ENCODE measurements at places on chromosomes 2 and 18.

GRCh38 chr18:60549338-60549960 lies 176.9 kb upstream of the MC4R start:
- no peak for DNase-seq

DNA sequence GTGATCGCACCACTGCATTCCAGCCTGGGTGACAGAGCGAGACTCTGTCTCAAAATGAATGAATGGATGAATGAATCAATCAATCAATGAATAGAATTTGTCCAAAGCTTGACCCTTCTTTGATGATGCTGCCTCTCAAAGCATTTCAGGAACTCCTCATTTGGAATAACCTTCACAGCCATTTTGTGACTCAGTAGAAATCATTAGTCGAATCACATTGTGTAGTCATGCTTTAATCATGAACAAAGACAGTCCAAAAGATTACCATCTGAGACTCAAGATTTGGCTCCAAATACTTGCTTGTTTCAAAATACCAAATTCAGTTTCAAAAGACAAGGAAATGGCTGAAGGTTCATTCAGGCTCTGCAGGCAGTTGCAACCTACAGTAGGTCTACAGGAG lies 83.1 kb downstream of the VWA3B start:
- DNase-seq: no peak

DNA sequence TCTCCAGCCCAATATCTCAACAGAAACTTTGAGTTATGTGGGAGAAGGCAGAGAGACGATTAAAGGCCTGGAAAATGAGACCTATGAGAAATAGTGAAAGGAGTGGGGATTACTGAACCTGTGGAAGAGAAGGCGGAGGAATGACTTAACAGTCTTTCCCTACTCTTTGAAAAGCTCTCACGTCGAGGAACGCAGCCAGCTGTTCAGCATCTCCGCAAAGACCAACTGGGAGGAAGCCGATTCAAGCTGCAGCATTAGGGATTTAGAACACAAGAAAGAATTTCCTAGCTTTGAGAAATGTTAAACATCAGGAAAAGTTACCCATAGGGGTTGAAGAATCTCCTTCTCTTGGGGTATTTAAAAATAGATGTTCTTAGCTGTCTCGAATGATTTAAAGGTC lies 233.2 kb upstream of the PARD3B start:
- DNase-seq: no peak

DNA sequence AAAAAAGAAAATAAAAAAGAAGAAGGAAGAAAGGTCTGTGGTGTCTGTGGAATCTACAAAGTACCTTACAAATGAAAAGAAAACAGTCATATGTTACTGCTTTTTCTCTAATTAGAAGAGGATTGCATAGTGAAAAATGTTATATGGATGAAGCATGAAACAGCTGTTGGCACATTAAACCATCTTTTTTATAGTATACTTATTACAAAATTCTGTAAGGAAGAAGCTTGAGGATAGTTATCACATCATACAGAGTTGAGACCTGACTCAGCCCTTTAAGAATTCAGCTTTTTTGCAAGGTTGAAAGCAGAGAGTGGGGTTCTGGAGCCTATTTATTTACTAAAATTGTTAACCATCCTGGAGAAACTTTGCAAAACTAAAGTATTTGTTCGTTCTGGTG lies 222.7 kb downstream of the PHLPP1 start:
- no peak for DNase-seq

GRCh38 chr2:78979380-78980151 lies 45.9 kb upstream of the REG3G start:
- no peak for DNase-seq

DNA sequence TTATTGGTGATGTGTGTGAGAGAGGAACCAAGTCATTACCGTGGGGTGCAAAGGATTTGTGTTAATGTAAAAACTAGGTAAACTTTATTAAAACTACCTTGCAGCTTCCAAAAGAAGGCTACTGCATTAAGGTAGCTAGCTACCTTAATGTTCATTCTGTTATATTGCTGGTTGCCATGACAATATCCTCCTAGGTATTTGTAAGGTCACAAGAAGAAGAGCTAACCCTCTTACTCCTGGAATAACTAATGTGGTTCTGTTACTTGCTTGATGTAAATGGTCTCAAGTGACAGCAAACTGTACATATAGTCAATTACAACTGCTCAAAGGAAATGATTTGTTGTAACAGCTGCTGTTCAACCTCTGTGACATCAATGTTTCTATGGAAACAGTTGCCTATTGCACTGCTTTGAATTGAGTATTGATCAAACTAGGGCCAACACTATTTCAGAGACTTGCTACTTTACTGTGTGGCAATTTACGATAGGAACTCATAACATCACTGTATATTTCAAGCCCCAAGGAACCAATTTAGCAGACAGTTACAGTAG lies 319.8 kb upstream of the HNRNPA3 start:
- DNase-seq: no peak

DNA sequence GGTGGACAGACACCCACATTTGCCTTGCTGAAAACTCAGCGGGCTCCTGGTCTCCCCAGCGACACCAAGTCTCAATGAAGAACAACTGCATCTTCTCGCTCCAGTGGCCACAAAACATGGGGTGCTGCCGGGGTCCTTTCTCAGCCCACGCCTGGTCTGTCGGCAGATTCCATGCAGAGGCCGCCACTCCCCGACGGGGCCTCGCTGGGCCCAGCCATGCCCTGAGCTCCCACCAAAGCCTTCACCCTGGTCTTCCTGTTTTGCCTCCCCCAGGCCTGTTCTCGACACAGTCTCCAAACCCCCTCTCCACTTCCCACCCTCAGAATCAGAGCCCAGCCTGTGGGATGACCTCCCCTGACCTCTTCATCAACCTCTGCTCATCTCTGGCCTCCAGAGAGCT lies 31.2 kb downstream of the DIPK1C start:
- no peak for DNase-seq

- no peak for DNase-seq
Measured at GRCh38 chr18:26544451-26544850, 3.9 kb downstream of the KCTD1 start.

GRCh38 chr2:129945557-129945956 lies 33.9 kb upstream of the RAB6C start:
- no peak for DNase-seq

DNA sequence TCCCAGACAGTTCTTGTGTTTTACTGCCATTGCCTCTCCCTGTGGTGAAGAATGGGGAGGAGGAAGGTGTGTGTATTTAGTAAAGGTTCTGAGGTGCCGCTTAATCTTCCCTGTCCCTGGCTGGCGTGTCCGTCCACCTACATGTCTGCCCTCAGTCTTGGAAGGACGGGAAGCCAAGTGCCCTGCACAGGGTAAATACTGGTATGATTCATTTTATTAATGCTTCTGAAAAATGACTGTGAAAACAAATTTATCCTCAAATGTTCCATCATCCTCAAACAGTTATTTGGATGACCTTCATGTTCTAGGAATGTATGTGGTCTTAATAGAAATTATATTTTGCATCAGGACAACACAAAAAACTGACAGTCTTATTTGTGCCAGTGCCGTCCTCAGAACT lies 6.6 kb downstream of the EPAS1 start:
- no peak for DNase-seq

DNA sequence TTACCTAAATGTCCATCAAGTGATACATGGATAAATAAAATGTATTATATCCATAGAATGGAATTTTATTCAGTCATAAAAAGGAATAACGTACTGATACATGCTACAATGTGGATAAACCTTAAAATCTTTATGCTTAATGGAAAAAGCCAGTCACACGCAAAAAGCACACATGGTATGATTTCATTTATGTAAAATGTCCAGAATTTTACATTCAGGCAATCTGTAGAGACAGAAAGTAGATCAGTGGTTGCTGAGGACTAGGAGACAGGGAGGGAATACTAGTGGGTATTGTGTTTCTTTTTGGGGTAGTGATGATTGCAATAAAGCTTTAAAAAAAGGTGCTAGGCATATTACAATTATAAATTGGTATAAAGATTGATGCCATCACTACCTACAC lies 30.7 kb upstream of the CD302 start:
- DNase-seq: no peak

GRCh38 chr2:102620332-102620731 lies 979 bp downstream of the SLC9A2 start:
- DNase-seq: no peak

- no peak for DNase-seq
Measured at GRCh38 chr2:101124643-101125366, 26.4 kb downstream of the TBC1D8 start.

GRCh38 chr2:109660046-109660860 lies 46.1 kb downstream of the SOWAHC start:
- DNase-seq: no peak

DNA sequence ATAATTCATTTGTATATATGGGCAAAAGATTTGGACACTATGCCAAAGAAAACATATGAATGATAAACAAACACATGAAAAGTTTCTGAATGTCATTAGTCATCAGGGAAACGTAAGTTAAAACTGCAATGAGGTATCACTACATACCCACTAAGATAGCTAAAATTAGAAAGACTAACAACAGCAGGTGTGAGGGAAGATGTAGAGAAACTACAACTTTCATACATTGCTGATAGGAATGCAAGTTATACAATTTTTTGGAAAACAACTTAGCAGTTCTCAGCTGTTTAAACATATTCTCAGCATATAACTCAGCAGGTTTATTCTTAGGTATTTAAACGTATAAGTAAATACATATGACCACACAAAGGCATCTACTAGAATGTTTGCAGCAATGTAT lies 563.5 kb upstream of the KLHL29 start:
- DNase-seq: no peak

DNA sequence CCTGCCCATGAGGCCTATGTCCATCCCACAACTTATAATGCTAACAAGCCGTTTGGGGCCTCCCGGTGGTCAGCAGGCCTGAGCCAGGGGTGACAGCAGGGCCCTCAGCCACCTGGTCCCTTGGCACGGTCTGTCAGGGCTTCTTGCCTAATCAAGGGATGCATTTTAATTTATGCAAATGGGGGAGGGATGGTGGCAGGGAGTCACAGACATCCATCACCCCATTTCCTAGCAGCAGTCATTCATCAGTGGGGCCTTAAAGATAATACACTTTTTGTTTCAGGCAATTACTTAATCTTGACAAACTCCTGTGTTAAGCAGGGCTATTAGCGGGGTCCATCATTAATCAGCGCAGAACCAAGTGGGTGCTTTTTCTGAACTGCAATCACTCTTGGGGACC lies 174.5 kb downstream of the GLI2 start:
- DNase-seq: no peak

DNA sequence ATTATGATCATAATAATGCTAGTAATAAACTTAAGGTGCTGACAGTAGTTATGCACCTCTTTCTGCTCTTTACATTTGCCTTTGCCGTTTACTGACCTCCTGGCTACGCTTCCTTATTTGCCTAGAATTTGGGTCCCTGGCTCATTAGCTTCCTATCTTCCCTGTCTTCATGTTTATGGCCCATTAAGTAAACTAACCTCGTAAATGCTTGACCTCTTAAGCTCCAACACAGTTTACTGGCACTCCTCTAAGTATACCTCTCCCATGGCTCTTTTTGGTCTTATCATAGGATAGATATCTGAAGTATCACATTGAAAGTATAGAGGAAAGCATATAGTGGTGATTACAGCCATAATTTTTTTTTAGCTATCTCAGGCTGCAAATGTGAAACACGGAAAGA lies 657.3 kb upstream of the SLC39A10 start:
- no peak for DNase-seq

- DNase-seq: no peak
Measured at GRCh38 chr18:68623342-68623741, 91.6 kb downstream of the TMX3 start.

GRCh38 chr2:238119756-238120462 lies 18.6 kb upstream of the KLHL30 start:
- no peak for DNase-seq

DNA sequence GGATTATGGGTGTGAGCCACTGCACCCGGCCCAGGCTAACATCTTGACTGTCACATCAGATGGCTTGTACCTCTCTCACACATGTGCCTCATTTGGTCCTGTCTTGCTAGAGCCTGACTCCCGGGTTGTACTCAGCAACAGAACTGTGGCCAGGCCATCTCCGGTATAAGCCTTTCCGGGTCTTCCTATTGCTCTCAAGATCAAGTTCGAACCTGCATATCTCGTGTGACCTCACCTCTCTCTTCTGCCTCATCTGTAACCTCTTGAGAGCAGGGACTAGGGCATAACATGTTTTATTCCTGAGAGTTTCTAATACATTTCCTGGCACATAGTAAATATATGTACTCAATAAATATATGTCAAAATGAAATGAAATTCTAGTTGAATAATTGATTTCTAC lies 114.0 kb downstream of the ACAA2 start:
- no peak for DNase-seq

- no peak for DNase-seq
Measured at GRCh38 chr2:42879913-42880737, 87.7 kb upstream of the HAAO start.

GRCh38 chr2:108936866-108937265 lies 52.2 kb downstream of the EDAR start:
- no peak for DNase-seq

- DNase-seq: no peak
Measured at GRCh38 chr18:31538837-31539236, 40.9 kb downstream of the DSG2 start.

- no peak for DNase-seq
Measured at GRCh38 chr2:107028661-107029060, 142.7 kb upstream of the ST6GAL2 start.

DNA sequence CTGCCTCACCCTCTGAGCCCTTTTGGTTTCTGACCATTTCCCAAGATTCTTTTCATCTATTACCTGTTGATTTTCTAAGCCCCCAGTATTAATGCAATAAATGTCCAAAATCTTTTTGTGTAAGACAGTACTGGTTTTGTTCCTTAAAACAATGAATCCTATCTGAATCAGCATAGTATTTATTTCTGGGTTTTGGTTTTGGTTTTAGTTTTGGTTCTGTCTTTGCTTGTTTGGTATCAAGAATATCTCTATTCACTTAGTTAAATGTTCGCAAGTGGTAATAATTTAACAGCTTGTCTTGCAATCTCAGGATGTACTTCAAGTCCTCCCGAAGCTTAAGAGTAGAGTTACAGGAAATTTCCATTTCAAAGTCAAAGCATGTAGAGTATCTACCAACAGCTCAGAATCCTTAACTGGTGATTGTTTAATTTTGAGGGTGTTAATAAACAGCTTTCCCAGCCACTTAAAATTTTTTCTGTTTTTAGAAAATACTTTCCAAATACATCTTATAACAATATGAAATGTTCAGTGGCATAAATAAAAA lies 67.7 kb upstream of the NEDD4L start:
- DNase-seq: no peak

GRCh38 chr2:5980450-5981190 lies 288.4 kb downstream of the SOX11 start:
- no peak for DNase-seq

DNA sequence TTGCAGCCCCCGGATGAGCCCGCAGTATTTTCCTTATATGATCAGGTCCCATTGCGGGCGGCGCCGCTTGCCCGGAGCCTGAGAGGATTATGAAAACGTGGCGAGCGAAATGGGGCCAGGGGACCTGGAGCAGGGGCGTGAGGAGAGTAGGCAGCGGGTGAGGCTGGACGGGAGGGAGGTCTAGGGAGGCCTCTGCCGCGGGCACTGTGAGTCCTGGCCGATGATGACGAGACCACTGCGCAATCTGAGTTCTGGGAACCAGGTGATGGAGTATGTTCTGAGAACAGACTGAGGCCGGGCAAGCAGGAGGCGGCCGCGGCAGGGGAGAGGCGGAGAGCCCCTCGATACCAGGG lies 790 bp upstream of the ACAA2 start:
- no peak for DNase-seq

GRCh38 chr2:11406267-11406957 lies 59.5 kb downstream of the E2F6 start:
- no peak for DNase-seq

GRCh38 chr18:49590608-49591007 lies 28.8 kb downstream of the LIPG start:
- no peak for DNase-seq

- DNase-seq: no peak
Measured at GRCh38 chr2:54871457-54872107, 148.1 kb downstream of the EML6 start.
